Activated T-cell treated with anti-CD3 and anti-CD28 coated beads for 48 hours (primary cell): ENCODE measurements at places on chromosomes 1 and 21.

GRCh38 chr1:235834620-235835019 is 32.1 kb downstream of the LYST start:
- no peak for DNase-seq

GRCh38 chr1:210384625-210385024 is 55.9 kb downstream of the HHAT start:
- DNase-seq, result no peak

DNA sequence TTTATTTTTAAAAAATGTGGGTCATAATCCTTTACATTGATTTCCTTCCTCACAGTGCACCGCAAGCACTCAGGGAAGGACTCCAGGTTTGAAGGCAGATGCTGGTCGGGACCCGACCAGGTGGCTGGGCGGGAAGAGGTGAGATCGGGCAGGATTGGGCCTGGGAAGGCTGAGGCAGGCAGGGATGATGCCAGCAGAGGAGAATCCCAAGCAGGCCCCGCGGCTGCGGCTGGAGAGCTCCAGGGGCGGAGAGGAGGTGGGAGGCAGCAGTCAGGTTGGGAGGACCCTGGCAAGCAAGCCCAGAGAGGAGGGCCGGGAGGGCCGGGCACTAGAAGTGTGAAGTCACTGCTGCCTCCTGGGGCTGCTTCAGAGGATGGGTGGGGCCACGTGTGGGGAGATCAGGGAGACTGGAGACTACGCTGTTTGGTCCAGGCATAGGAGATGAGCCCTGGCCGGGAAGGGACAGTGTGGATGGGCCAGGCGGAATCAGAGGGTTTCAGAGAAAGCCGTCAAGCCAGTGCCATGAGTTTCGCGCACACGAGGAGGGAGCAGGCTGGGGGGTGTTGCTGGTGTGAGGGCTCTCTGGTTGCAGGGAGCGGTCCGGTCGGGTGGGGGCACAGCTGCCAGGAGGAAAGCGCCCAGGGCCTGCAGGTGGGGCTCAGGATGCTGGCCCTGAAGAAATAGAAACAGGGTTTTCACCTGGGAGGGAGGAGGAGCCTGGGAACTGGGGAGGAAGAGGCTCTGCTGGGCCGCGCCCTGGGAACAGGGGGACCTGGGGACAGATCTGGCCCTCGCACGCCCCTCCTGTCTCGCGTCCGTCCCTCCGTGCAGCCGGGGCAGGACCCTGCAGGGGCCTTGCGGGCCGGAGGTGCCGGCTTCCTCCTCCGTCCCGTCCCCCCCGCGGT is 888 bp upstream of the COL18A1 start:
- DNase-seq, result no peak

DNA sequence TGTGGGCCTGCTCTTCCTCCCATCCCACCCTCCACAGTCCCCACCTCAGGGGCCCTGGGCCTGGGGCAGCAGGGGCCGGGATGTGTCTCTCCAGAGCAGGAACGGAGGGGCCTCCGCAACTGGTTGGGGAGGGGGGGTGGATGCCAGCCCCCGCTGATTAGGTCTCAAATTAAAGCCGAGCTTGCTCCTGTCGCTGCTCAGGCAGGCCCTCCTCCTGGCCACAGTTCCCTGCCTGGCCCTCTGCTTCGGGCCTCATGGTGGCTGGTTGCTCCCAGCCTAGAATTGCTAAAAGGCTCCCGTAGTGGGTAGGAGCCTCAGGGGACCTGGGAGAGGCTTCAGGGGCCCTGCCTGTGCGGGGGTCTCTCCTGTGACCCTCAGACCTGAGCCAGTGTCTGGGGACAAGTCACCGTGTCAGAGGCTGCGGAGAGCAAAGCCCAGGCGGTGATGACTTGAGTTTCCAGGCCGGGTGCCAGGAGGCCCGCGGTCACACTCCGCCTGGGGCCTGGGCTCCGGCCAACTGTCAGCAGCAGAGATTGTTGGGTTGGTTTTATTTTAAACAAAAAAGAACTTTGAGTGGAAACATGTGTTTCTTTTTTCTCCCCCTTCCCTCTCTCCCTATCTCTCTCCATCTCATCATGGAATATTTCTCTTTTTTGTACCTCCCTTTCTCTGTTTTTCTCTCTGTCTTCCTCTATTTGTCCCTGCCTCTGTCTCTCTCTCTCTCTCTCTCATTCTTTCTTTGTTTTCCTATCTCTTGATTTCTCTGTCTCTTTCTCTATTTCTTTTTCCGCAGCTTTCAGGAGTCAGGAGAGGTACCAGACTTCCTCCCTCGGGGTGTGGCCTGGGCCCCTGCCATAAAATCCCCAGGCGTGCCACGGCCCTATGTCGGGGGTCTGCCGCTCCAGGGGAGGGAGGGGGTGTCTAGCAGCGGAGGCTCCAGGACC is 20.0 kb upstream of the EPHA2 start:
- DNase-seq, result no peak

DNA sequence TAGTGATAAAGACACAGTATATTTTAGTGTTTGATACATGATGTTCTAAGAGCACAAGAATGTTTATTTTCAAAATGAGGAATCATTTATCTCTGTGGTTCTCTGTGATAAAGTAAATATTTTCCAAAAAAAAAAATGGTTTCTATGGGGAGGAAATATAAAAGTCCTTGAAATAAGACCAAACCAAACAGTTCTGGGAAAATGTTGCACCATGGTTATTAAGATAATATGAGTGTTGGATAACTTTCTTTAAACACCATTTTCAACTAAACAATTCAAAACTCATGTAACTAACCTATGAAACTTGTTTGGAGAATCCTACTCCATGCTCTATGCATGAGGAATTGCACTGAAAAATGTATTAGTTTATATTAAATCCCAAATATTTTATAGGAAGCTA is 184.6 kb downstream of the KCNT2 start:
- DNase-seq, result no peak

DNA sequence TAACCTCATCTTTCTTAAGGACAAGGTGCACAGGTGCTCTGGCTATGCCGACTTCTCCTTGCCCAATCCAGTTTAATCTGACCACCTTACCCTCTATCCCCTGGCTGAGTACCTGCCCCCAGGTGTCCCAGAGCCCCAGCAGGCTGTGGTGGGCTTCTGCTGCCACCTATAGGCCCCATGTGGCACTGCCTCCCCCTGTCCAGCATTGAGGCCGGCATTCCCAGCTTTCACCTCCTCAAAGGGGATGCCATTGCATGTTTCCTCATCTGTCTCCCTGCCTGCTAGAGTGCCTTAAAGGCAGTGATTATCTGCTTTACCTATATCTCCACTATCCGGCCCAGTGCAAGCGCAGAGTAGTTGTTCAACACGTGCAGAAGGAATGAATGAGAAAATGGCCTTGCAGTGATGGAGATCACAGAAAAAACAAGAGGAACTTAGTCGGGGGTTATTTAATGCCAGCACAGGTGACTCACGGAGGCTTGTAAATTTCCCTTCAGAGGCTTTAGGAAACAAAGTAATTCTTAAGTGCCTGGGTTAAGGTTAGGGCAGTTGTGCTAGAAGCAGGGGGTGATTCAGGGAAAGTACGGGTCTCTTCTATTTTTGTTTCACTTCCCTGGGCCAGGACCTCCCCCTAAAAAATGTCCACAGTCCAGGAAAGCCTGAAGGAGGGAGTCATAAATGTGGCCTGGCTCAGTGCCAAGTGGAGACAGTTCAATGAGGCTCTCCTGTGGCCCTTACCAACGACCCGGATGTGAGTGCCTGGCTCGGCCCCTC is 131.8 kb upstream of the NGF start:
- peak; percentile 17 for DNase-seq

- no peak for DNase-seq
These were observed 697 bp upstream of the C21orf91 start for GRCh38 chr21:17819877-17820229.

GRCh38 chr1:55184859-55185258 is 30.3 kb downstream of the USP24 start:
- no peak for DNase-seq

GRCh38 chr1:18142969-18143368 is 35.4 kb downstream of the IGSF21 start:
- DNase-seq, result no peak

- DNase-seq, result no peak
These were observed 390.4 kb upstream of the ADGRL2 start for GRCh38 chr1:81410351-81410750.

DNA sequence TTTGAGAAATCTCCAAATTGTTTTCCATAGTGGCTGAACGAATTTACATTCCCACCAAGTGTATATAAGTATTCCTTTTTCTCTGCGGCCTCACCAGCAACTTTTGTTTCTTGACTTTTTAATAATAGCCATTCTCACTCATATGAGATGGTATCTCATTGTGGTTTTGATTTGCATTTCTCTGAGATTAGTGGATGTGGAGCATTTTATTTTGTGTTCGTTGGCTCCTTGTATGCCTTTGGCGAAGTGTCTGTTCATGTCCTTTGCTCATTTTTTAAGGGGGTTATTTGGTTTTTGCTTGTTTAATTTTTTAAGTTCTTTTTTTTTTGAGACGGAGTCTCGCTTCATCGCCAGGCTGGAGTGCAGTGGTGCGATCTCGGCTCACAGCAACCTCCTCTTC is 45.1 kb upstream of the MPC2 start:
- no peak for DNase-seq

DNA sequence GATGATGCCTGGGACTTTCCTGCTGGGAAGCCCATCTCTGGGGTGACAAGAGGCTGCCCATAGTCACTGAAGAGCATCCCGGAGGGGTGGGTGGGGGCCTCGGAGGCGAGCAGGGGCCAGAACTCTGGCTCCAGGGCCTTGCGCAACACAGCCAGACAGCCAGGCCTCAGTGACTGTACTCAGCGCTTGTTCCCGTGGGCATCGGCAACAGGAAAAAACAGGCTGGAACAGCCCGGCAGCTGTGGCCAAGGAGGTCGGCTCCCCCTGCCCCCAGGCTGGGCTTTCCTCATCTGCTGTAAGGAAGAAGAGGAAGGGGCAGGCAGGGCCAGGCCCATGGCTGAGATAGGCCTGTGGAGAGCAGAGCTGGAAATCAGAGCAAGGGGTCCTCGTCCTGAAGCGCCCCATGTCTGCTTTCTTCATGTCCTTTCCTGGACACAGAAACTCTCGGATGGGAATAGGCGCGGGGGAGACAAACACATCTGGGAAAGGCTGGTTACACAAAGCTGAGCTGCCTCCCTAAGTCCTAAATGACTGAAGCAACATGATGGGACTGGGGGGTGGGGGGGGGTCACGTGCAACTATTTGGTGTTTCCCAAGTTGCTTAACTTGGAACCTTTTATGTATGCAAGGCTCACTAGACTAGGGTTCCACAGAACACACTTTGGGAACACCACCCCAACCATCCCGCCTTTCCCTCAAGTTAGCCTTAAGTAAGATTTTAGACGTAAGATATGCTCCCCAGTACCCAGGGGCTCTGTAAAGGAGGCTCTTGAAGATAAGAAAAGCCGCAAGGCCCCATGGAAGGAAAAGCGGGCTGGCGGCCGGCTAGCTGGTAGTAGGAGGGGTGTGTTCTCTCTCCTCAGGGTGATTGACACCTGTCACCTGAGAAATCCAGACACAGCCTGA is 30.7 kb downstream of the HSPG2 start:
- no peak for DNase-seq

DNA sequence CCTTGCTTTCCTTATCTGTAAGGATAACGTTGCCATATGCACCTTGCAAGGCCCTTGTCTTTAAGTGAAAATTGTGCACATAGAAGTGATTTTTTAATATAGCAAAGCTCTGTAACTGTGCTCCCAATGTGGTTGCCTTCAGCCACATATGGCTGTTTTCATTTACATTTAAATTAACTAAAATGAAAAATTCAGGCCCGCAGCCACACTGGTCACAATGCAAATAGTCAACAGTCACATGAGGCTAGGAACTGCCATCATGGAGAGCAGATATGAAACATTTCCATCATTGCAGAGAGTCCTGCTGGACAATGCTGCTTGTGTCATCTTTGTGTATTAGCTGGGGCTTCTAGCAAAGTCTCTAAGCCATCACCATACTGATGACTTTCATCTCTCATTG is 83.4 kb downstream of the PGBD5 start:
- no peak for DNase-seq

DNA sequence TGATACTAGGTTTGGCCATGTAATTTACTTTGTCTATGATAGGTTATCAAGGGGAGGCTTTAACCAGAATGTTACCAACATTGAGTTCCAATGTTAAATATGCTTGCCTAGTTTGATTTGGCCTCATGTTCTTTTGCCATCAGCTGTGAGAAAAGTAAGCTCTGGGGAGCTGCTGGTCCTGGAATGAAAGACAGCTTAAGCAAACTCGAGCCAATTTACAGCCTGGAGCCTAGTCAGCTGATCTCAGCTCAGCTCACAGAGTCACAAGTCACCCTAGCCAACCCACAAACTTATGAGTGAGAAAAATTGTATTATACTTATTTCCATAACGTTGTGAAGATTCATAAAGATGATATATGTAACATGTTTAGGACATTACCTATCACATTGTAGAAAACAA is 426.7 kb downstream of the RWDD3 start:
- DNase-seq, result no peak

DNA sequence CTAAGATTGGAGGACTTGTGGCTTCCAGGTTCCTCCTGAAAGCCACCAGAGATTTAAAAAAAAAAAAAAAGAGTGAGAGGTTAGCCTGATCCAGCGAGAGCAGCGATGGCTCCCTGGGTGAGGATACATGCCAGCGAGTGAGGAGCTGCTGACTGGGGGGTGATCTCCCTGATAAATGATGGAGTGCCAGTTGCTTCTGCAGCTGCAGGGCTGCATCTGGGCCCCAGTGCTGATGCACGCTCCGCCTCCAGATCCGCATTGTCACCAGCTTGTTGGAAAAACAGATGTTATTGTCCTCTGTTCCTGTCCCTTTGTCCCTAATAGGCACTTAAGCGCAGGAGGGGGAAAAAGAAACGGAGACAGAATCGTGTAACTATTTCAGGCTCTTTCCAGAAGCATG is 28.6 kb downstream of the UBIAD1 start:
- DNase-seq, result no peak

GRCh38 chr1:18256282-18257235 is 149.0 kb downstream of the IGSF21 start:
- DNase-seq, result no peak

GRCh38 chr1:33275195-33275594 is 18.9 kb downstream of the ZNF362 start:
- no peak for DNase-seq

- DNase-seq, result peak; percentile 49
These were observed 24.0 kb downstream of the QSOX1 start for GRCh38 chr1:180178511-180179161.

GRCh38 chr1:46188295-46189030 is 9.8 kb downstream of the POMGNT1 start:
- DNase-seq, result no peak

DNA sequence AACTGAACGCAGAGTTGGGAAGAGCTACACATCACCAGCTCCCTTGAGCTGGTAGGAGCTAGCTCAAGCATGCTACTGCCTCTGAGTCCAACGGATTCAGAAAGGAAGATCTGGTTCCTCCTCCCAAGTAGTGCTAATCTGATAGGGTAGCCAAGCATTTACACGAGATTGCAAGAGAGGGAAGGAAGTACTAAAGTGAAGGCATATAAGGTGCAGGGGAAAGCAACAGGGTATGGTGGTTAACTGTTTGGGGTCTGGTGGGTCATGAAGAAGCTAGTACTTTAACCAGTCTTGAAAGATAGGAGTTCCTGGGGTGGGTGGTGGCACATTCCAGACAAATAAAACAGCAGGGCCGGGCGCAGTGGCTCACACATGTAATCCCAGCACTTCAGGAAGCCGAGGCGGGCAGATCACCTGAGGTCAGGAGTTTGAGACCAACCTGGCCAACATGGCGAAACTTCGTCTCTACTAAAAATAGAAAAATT is 20.2 kb upstream of the ZNF436 start:
- no peak for DNase-seq

GRCh38 chr1:63918418-63918945 is 144.7 kb downstream of the ROR1 start:
- no peak for DNase-seq

GRCh38 chr1:115740811-115741210 is 27.7 kb downstream of the CASQ2 start:
- DNase-seq, result no peak
